SHP77 (cell line): ENCODE measurements at places on chromosomes 5 and 9.

DNA sequence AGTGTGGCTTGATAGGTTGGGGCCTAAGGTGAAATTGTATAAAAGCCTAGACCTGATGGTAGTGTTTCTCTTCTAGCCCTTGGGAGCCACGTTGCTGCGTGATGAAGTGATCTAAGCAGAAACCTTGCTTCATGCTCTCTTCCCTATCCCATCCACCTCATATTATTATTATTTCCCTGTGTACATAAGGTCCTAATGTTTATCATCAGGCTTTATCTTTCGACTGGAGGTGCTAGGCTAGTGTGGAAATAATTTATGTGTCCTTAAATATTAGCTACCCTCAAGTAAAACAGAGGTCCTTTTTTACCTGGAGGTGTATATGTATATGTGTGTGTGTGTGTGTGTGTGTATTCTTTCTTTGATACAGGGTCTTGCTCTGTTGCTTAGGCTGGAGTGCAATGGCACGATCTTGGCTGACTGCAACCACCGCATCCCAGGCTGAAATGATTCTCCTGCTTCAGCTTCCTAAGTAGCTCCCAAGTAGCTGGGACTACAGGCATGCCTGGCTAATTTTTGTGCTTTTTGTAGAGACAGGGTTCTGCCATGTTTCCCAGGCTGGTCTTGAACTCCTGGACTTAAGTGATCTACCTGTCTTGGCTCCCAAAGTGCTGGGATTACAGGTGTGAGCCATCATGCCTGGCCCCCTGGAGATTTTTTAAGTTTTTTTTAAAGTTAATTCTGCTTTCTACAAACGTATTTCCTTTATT lies 3.7 kb downstream of the UGCG start:
- DNase-seq: no peak

DNA sequence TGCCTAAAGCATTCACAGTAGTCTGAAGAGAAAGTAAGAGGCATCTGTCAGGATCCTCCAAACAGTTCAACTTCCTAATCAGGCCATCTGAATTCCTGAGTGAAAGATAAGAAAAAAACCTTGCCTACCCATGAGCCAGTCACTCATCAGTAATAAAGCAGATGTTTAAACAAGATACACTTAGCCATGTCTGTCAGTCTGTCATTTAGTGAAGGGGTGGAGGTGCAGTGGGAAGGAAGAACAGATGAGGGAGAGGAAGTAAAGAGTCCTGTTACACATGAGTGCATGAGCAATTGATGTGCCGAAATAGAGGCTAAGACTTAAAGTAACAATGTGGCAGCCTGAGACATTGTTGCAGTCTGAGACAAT lies 29.9 kb upstream of the DMRTA1 start:
- no peak for DNase-seq

DNA sequence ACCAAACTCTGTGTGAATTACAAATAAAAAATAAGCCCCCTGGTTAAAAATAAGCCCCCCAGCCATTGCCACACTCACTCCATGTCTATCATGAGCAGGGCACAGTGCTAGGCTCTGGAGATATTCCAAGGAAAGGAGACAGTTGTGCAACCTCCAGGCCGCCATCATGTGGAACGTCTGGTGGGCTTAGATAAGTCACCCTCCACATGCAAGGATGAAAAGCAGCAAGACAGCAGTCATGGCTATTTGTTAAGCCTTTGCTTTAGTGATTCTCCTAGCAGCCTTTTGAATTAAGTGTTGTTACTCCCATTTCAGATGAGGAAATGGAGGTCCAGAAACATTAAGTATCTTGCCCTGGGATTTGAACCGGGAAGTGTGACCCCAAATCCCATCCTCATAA lies 94.8 kb downstream of the DCP2 start:
- no peak for DNase-seq

- no peak for DNase-seq
These were observed 179.9 kb downstream of the COX7C start for GRCh38 chr5:86797677-86798076.

DNA sequence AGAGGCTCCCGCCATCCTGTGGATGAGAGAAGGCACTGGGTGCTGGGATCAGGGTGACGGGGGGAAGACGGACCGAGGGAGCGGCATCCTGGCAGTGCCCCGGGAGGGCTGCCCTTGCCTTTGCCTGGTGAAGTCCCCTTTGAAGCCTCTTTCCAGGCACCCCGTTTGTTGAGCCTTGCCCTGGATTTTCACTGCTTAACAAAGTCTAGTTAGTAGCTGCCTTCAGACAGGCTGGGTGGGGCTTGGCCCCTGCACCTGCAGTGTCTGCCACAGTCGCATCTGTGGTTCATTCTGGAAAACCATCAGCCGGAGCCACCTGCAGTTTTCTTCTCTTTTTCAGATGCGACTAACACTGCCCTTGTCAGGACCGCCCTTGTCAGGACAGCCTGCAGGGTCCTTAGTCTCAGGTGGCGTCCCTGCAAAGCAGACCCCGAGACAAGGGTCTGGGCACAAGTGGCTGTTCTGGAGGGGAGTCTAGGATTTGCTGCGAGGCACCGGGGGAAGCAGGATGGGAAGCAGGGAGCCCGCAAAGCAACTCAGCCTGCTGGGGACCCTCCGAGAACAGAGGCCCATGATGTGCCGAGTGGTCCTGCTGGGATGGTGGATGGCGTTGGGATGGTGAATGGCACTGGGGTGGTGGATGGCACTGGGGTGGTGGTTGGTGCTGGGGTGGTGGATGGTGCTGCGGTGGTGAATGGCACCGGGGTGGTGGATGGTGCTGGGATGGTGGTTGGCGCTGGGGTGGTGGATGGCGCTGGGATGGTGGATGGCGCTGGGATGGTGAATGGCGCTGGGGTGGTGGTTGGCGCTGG lies 147.9 kb upstream of the COL5A1 start:
- DNase-seq: no peak

DNA sequence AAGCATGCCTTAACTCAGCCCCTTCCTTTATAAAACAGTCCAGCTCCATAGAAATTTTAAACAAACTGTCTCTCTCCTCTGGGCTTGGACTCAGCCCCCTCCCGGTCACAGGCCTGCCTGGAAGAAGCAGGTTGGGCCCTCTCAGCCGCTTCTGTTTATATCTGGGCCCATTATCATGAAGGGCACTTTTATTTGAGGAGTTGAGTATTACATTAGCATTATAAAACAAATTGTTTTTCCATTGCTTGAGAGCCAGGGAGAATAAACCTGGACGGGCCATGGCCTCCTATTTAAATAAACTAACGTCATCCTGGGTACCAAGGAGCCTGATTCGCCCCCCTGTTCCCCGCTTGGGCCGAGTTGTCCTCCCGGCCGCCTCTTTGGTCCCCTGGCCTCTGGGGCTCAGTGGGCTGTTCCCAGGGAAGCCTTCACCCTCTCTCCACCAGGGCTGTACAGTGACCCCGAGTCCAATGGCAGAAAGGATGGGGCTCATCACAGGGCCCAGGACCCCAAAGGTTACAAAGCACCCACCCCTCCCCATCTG lies 13.2 kb downstream of the IRX2 start:
- DNase-seq: no peak

- no peak for DNase-seq
These were observed 13.5 kb downstream of the SETX start for GRCh38 chr9:132341177-132341840.

- DNase-seq: no peak
These were observed 14.0 kb downstream of the TGFBR1 start for GRCh38 chr9:99118782-99119466.

DNA sequence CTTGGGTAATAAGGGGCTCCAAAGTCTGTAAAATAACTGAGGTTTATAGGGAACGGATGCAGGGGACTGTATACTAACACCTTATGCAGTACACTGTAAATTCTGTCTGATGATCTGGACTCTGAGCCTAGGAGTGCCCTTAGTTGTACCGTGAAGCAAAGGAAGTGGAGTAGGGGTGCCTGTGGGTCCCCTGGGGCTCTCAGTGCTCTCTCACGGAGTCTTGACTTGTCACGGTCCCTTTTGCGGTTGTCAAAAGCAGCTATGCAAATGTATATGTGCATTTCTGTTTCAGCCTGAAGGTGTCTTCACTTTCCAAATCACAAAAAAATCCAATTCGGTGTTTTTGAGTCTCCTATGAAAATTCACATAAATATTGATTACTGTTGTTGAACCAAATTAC lies 17.8 kb downstream of the DMRT1 start:
- DNase-seq: no peak

DNA sequence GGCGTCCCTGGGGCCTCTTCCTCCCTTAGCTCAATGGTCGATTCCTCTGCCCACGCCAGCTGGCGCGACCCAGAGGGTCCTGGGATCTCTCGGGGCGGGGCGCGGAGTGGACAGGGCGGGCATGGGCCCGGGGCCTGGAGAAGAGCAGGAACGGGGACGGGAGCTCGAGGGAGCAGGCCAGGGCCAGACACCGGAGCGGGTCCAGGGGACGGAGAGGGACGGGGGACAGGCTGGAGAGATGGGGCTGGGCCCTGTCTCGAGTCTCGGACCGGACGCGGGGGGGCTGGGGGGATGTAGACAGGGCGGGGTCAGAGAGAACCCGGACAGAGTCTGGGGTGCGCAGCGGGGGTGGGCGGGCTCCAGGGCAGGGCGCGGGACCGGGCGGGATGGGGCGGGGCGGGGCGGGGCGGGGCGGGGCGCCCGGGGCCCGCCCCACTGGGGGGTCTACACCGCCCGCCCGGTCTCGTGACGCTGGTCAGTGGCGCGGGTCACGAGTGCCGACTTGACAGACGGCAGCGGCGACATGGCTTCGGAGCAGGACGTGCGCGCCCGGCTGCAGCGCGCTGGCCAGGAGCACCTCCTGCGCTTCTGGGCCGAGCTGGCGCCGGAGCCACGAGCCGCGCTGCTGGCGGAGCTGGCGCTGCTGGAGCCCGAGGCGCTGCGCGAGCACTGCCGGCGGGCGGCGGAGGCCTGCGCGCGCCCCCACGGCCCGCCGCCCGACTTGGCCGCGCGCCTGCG lies at the start of gene UAP1L1:
Gene UAP1L1, plus strand, starts transcription at position 508 of the 738 bp plus-strand sequence. Its CDS starts 16 bp downstream, at position 524.
- DNase-seq: peak; percentile 35

DNA sequence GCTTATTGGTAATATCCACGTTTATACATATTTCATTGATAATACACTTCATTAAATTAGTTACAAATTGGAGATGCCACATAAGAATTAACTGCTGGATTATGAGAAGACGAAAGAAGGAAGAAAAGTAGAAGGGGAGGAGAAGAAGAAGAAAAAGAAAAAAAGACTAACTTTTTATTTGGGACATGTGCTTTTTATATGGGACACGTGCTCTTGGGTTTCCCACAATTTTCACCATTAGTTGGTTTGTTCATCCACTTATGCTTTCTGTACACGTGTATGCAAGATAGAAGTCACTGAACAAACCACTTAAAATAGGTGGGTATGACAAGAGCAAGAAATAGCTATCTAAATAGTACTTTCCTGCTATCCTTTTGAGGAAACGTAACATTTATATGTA lies 98.6 kb downstream of the MRPS30 start:
- no peak for DNase-seq

DNA sequence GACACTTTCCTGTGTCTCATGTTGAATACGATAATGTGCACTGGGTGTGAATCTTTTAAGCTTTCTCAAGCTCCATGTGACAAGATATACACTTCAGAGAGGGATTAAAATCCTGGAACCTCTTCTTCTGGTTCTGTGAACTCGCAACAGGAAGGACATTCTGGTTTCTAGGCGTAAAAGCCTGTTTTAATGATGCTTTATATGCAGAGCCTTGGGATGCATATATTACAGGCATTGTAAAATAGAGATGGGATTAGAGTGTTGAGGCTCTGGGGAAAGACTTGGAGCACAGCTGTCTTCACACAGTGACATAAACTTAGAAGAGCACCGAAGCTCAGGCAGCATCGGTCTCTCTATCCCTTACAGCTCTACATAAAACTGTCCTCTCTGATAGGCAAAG lies 107.7 kb upstream of the SV2C start:
- no peak for DNase-seq

DNA sequence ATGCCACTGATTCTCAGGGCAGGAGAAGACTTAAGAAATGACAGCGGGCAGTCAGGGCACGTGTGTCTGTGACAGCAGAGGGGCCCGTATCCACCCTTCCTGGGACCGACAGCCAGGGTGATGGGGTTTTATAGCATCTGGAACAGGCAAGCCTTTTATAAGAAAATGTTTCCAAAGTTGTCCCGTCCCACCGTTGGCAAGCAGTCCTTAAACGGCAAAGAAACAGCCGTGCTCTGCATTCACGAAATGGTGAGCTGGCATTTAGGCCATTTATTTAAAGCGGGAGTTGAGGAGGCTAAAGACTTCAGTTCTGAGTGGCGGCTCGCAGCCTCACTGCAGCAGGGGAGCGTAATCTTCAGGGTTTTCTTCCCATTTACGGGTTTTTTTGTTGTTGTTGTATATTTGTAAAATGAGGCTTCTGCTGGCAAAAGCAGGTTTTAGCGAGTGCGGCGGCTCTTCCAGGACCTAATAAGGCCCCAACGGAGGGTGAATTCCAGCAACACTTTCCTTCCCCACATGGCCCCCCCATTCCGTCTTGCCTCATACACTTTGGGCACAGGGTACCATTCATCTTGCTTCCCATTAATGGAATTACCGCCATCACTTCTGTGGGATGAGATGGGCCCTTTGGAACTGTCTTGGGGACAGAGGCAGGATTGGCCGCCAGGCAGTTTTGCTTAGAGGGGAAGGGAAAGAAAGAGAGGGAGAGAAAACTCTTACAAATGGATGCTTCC lies 15.8 kb downstream of the NEK6 start:
- no peak for DNase-seq

GRCh38 chr5:164614707-164615106 lies 1109.3 kb downstream of the MAT2B start:
- no peak for DNase-seq

- DNase-seq: no peak
These were observed 12.0 kb downstream of the FOXI1 start for GRCh38 chr5:170117736-170118135.

DNA sequence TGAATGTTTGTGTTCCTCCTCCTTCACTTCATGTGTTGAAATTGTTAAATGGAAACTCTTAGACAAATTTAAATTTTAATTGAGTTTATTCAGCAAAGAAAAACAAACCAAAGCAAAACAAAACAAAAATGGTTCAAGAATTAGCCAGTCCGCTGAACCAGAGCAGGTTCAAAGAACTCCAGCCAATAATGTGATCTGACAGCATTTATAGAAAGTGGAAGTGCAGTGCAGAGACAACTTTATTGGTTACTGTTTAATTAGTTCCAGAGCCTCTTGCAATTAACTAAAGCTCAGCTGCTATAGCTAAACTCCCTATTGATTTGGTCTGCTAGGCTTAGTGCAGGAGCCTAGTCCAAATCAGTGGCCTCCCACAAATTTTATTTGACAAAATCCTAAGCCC lies 132.9 kb downstream of the RNF180 start:
- DNase-seq: no peak

GRCh38 chr5:169581580-169582227 lies 1.9 kb upstream of the SPDL1 start:
- peak; percentile 9 for DNase-seq

GRCh38 chr5:176671890-176672747 lies 24.8 kb downstream of the TSPAN17 start:
- DNase-seq: no peak

DNA sequence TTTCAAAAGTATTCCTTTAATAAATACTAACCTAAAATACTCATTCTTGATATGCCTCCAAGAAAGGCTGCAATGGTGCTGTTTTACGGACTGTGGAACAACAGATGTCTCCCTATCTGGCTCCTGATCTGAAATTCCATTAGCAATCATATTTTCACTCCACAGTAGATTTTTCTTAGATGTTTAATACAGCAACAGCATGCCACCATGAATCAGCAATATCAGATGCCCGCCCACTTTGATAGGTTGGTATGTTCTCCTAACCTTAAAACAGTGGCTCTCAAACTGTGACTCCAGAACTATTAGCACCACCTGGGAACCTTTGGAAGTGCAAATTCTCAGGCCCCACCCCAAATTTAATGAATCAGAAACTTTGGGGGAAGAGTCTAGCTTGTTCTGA lies 110.2 kb downstream of the MLLT3 start:
- DNase-seq: no peak

GRCh38 chr5:136364307-136364706 lies 1.0 kb downstream of the TRPC7 start:
- peak; percentile 6 for DNase-seq
